Right atrium auricular region (tissue), 2 donors: ENCODE measurements at places on chromosomes 6 and 20. TPM values are rescaled to one million over a fixed set of nuclear protein-coding genes. Genes with fewer than 3 reads are reported as not detected.

Gene HLA-DRB5
- 28.4 TPM for total RNA-seq

Gene SPATS1
- not detected for total RNA-seq

DNA sequence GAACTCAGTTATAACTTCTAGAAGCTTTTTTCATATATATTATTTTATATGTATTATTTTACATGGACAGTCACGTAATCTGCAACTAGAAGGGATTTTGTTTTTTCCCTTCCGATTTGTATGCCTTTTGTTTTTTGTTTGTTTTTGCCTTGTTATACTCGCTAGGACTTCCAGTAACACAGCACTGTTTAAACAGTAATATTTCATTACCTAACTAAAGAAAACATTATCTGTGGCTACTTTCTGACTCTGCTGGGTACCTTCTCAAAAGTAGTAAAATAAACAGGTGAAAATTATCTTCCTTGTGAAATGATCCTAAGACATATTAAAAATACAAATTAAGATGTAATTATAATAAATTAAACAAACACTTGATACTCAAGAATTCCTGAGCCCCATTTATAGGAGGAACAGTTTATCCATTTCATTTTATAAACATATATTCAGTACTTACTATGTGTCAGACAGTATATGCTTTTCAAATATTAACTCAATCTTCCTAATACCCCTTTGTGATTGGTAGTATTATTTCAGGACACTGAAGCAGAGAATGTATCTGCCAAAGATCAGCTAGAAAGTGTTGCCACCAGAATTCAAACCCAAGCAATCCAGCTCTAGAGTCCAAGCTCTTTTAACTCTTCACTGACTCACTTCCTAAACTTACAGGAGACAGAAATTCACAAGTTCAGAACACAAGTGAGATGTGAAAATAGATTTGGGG, 65.3 kb downstream of the MAP3K5 start:
- DNase-seq, result no peak

DNA sequence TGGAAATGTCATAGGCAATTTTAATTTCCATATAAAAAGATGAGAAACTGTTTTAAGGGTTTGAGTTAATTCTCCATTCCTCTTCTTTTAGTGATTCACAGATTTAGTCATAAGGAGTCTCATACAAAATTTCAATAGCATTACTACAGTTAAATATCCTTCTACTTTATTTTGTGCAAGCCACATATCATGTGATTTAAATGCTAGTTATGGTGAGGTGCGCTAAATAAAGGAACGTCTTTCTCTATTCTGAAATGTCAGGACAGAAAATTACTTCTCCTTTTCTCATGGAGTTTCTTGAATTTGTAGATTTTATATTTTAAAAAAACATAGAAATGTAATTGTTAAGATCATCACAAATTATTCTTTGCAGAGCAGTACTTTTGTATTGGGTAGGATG, 50.0 kb upstream of the SUPT3H start:
- DNase-seq, result no peak

GRCh38 chr6:20092071-20092566, 120.2 kb downstream of the MBOAT1 start:
- no peak for DNase-seq

DNA sequence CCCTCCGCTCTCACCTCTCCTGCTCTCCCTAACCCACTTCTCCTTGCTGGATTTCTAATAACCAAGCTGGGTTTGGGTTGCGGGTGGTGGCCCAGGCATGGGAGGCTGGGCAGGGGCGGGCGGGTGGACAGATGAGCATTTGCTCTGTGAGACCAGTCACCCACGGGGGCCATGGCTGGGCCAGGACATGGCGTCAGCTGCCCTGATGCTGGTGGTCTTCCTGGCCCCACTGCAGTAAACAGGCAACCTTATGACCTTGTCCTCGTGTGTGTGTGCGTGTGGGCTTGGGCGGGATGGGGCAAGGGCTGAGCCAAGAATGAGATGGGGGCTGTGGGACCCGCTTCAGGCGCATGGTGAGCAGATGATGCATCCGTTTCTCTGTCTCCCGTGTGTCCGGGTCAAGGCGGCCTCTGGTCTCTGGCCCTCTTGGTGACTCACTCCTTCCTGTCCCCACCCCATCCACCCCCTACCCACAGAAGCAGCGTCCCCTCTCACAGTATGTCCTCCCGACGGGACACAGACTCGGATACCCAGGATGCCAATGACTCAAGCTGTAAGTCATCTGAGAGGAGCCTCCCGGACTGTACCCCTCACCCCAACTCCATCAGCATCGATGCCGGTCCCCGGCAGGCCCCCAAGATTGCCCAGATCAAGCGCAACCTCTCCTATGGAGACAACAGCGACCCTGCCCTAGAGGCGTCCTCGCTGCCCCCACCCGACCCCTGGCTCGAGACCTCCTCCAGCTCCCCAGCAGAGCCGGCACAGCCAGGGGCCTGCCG, 41.4 kb upstream of the MYL9 start:
- DNase-seq, result no peak

- no peak for DNase-seq
Observed at GRCh38 chr6:140535511-140535910, 1161.1 kb upstream of the CITED2 start.
